ENCODE measurements at places on chromosomes 7 and 10. TPM values are rescaled to one million over a fixed set of nuclear protein-coding genes. Genes with fewer than 3 reads are reported as not detected.

- H3K4me1 ChIP-seq, result no peaks in the 10 kb centered on the region
- H3K27ac ChIP-seq, result no peak overlapping the region
- H3K4me3 ChIP-seq, result no peak overlapping the region
- no peaks in the 10 kb centered on the region for H3K36me3 ChIP-seq
Observed at GRCh38 chr7:127158659-127159058, 94.1 kb downstream of the GRM8 start.

The ZNF804B gene
- total RNA-seq, result not detected

The BEND7 gene
- not detected for total RNA-seq

DNA sequence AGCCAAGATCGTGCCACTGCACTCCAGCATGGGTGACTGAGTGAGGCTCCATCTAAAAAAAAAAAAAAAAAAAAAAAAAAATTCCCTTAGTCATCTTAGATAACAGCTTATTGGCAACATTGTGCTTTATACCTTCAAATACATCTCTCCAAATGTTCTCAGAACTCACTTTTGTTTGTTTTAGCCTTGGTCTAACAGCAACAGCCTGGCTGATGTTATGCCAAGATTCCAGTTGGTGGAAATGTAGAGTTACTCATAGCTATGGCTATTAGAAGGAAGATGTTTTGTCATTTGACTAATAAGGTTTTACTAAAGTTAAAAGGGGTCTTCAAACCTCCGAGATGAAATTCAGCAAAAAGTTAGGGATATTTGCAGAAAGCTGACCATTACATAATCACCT, 481.4 kb downstream of the NEBL start:
- H3K27ac ChIP-seq, result no peak overlapping the region
- no peaks in the 10 kb centered on the region for H3K27me3 ChIP-seq
- no peak overlapping the region for H3K4me3 ChIP-seq

DNA sequence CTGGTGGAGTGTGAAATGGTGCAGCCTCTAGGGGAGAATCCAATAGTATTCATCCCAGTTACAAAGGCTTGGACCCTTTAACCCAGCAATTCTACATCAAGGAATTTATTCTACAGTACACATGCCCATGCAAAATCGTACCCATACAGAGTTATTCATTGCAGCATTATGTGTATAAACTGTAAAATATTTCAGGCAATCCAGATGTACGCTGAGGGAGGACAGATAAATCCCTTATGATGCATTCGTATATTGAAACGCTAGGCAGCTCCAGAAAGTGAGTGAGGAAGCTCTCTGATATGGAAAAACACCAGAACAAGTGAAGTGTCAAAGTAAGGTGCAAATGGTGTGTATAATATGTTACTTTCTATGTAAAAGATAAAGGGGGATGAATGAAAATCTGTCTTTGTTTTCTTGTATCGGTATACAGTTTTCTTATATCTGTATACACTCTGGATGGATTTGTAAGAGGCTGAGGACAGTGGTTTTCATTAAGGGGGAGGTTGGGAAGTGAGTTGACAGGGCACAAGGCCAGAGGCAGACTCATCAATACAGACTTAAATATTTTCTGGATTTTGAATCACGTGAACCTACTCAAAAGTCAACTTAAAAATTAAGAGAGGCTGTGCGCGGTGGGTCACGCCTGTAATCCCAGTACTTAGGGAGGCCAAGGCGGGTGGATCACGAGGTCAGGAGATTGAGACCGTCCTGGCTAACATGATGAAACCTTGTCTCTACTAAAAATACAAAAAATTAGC, 17.1 kb downstream of the VWA2 start:
- no peak overlapping the region for H3K4me3 ChIP-seq
- no peak for DNase-seq
- no peaks in the 10 kb centered on the region for H3K36me3 ChIP-seq
- H3K27me3 ChIP-seq, result no peaks in the 10 kb centered on the region
- no peak overlapping the region for H3K27ac ChIP-seq

The PRR15 gene
- total RNA-seq, result not detected

GRCh38 chr7:126755381-126755780, 497.4 kb downstream of the GRM8 start:
- H3K27ac ChIP-seq, result no peak overlapping the region
- no peak overlapping the region for H3K4me3 ChIP-seq
- DNase-seq, result no peak
- H3K27me3 ChIP-seq, result no peaks in the 10 kb centered on the region
- no peaks in the 10 kb centered on the region for H3K36me3 ChIP-seq

GRCh38 chr7:98869027-98869596, 702 bp downstream of the TMEM130 start:
- DNase-seq, result no peak
- peaks cover 3% of the 10 kb centered on the region for H3K4me1 ChIP-seq
- H3K27me3 ChIP-seq, result peaks cover 22% of the 10 kb centered on the region
- H3K27ac ChIP-seq, result no peak overlapping the region
- H3K36me3 ChIP-seq, result no peaks in the 10 kb centered on the region

The NRG3 gene
- total RNA-seq, result not detected

GRCh38 chr7:5523052-5523711, 99.5 kb upstream of the TNRC18 start:
- H3K36me3 ChIP-seq, result peaks cover 41% of the 10 kb centered on the region
- H3K27ac ChIP-seq, result no peak overlapping the region
- peaks cover 2% of the 10 kb centered on the region for H3K27me3 ChIP-seq
- peaks cover 17% of the 10 kb centered on the region for H3K4me1 ChIP-seq

GRCh38 chr10:25083546-25084111, 67.2 kb downstream of the THNSL1 start:
- H3K4me3 ChIP-seq, result no peak overlapping the region
- no peak overlapping the region for H3K27ac ChIP-seq
- DNase-seq, result no peak
